ENCODE measurements at places on chromosomes 7 and 10.

GRCh38 chr7:45701701-45702510, 127.7 kb downstream of the ADCY1 start:
- DNase-seq = no peak

DNA sequence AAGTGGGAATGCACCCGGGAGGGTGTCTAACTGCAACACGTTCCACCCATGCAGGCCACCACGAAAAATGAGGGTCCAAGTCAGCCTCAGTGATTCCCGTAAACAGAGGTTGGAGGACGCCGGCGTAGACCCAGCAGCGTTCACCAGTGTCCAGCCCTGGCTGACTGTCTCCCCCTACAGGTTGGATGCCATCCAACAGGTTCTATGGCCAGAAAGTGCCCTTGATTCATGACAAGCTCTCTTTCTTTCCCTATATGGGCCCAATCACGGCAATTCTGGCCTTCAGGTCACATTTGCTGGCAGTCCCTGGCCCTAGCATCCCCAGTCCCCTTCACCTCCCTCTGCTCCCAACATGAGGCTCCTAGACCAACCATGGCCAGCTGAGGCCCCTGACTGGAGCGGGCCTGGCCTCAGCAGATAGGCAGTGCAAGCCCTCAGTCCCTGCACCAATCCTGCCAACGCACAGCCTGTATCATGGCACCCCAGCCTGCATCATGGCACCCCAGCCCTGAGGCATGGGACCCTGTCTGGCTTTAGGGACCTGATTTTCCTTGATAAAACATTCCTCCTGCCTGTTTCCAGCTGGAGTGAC, 227.4 kb downstream of the GRID1 start:
- DNase-seq = no peak

DNA sequence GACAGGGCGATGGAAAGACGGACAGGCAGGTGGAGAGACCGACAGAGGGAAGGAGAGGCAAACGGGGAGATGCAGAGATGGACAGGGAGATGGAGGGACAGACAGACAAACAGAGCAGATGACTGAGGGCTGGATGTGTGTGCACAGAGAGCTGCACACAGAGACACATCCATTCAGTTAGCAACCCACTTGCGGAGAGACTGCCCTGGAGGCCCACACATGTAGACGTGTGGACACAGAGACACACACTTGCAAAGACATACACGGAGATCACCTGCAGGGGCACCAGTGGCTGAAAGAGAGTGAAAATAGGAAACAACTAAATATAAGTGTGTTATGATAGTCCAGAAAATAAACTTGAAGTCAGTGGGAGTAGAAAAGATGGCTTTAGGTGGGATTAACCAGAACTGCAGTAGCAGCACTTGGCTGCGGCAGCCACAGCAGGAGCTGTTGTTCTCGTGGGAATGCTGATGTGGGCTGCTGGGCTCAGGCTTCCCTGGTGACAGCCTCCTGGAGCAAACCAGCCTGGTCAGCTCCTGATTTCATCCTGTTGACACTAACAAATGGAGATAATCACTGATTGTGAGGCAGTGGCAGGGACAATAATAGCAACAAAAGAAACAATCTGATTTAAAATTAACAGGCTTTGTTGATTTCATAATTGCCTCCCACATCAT, 134.1 kb downstream of the CCNY start:
- no peak for DNase-seq

DNA sequence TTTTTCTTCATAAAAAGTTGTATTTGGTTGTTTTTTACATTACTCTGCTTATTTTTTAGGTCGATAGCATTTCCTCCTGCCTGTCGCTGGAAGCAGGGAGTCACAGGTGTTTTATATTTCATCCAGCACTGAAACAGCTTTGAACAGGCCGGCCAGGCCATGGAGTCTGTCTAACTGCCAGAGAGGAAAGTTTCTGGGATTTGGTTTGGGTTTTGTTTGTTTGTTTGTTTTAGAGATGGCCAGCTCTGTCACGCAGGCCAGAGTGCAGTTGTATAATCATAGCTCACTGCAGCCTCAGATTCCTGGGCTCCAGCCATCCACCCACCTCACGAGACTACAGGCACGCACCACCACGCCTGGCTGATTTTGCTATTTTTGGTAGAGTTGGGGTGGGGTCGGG, 23.4 kb downstream of the PROSER2 start:
- no peak for DNase-seq

DNA sequence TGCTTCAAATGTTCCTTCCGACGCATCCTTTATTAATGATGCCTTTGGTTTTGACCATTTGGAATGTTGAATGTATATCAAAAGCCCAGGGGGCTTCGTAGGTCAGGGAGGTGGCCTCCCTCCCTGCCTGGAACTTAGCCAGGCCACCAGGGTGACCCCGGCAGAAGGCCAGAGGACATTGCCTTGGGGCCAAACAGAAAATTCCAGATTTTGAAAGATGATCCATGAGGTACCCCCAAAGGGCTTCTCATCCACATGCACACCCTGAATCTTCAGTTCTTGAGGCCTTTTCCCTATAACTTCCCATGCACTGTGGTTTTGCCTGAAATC, 171.7 kb downstream of the ADAM12 start:
- DNase-seq = no peak

- DNase-seq = peak; percentile 63
Observed at GRCh38 chr7:2162959-2163358, 69.8 kb downstream of the MAD1L1 start.

DNA sequence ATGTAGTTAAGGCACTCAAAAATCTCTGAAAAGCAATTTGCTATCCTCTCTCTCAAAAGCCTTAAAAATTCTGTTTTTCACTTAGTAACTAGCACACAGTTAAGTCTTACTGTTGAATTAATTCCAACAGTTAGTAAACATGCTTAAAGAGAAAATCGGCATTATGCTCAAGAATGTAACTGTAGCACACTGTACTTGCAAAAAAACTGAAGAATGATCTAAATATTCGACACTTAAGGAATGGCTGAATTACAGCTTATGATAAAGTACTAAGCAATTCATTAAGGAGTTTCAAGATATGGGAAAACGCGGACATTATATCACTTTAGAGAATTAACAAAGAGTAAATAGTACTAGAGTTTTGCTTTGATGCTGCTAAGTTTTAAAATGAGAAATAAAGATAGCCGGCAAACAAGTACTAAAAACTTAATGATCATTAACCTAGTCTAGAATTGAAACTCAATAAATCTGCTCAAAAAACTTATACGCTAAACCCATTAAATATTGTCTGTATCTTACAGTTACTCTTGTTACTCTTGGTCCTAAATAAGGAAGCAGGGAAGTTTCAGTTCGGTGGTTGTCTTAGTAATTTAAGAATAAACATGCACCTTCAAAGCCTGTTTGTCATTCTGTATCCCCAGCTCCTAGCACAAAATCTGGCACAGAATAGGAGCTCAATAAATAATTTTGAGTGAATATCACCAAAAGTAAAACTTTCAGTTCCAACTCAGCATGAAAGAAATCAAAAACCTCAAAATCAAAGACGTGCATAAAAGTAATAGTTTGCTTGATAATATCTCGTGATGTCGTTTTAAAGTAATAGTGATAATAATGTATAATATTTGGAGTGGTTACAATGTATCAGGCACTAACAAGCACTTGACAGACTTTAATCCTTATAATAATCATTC, 1.2 kb downstream of the TRDMT1 start:
- no peak for DNase-seq

DNA sequence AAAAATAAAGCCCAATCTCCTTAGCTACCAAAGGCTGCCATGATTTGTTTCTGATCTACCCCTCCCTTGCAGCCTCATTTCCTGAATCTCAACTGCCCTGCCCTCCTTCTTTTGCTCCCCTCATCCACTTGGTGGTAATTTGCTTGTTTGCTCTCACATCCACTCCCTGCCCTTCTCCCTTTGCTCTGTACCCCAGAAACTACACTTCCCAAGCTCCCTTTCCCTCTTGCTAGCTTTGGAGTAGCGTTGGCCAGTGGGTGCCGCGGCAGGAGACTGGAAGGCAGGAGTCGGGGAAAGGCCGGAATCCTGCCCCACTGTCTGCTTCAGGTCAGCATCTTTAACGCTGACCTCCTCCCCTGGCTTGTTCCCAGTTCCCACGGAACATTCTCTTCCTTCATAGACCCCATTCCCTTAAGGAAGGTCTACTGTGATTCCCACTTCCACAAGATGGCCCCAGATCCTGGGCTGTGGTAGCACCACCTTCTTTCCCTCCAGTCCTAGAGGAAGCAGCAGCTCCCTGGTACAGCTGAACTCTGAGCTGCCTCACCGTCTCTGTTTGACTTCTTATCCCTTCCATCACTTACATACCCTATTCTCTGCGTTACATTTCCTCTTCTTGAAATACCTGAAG, 79.1 kb downstream of the PIK3CG start:
- DNase-seq = no peak

Measured in suprapubic skin (tissue), 4 donors.